CD4-positive, alpha-beta memory T cell (primary cell): ENCODE measurements at places on chromosomes 1 and 21.

GRCh38 chr1:29893046-29893723, 656.9 kb downstream of the PTPRU start:
- no peak for DNase-seq

GRCh38 chr1:239555350-239555749, 169.0 kb downstream of the CHRM3 start:
- no peak for DNase-seq

GRCh38 chr1:164562061-164562460, 3.1 kb downstream of the PBX1 start:
- no peak for DNase-seq

DNA sequence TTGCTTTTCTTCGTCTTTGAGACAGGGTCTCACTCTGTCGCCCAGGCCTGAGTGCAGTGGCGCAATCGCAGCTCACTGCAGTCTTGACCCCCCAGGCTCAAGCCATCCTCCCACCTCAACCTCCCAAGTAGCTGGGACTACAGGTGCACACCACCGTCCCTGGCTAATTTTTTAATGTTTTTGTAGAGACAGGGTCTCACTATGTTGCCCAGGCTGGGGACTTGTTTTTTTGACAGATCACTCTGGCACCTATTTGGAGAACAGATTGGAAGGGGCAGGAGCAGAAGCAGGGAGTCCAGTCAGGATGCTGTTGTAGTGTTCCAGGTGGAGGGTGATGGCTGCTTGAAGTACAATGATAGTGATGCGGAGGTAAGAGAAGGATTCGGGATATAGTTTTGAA, 12.7 kb upstream of the KDM4A start:
- no peak for DNase-seq

DNA sequence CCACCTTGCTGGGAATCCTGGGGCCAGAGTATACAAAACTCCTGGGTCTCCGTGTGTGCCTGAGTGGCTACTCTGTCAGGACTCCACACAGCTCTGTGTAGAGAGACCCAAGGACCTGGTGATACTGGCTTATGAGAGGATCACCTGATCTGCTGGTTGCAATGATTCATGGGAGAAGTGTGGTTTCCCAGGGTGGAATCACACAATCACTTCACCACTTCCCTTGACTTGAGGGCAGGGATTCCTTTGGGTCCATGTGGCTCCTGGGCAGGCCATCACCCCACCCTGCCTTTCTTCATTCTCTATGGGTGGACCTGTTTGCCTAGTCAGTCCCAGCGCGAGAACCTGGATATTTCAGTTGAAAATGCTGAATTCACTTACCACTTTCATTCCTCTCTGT, 13.3 kb downstream of the PRSS38 start:
- DNase-seq = no peak

GRCh38 chr1:155322953-155323728, 2.4 kb downstream of the RUSC1 start:
- peak; percentile 88 for DNase-seq

DNA sequence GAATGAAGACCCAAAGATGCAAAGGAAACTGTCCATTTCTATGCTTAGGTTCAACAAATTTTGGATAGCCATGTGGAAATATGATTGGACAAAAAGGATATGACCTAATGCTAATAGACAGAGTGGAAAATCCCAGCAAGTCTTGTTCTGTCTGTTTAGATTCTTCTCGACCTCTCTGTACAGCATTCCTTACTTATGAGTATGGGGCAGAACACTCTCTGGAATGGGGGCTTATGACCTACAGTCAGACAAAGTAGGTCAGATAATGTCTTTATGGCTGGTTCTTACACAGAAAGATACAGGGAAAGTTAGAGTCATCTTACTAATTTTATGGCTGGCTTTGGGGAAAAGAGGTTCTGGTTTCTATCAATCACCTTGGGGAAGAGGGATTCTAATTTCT, 2.8 kb downstream of the GCSAML start:
- no peak for DNase-seq

- DNase-seq = no peak
Observed at GRCh38 chr1:221030990-221031389, 151.7 kb downstream of the HLX start.

DNA sequence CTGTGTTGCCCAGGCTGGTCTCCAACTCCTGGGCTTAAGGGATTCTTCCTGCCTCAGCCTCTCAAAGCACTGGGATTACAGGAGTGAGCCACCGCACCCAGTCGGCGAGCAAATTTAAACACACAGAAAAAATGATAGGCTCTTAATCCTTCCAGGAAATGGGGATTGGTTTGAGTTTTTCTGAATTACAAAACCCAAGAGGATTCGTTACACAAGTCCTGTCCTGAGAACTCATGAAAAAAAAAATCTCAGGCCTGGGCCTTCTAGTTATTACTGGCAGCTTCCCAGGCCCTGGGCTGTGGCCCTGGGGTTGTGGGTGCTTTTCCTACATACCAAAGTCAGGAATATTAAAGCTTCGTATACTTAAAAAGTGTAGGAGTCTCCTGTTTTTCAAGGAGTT, 6.3 kb upstream of the IFNGR2 start:
- no peak for DNase-seq

DNA sequence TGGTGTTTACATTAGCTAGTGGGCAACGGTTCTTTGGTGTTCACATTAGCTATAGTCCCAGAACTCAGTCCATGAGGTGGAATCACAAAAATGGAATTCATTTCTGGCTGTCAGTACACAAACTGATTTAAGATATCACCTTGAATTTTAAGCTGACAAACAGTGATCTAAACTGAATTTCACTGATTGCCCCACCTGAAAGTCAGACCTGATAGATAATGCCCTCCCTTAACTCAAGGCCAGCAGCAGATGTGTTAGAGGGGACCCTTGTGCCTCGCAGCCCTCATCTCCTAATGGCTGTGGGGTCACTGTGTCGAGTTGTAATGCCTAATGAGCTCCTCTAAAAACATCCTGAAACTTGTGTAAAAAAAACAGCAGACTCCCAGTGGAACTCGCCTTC, 8.6 kb downstream of the ARF1 start:
- DNase-seq = no peak

DNA sequence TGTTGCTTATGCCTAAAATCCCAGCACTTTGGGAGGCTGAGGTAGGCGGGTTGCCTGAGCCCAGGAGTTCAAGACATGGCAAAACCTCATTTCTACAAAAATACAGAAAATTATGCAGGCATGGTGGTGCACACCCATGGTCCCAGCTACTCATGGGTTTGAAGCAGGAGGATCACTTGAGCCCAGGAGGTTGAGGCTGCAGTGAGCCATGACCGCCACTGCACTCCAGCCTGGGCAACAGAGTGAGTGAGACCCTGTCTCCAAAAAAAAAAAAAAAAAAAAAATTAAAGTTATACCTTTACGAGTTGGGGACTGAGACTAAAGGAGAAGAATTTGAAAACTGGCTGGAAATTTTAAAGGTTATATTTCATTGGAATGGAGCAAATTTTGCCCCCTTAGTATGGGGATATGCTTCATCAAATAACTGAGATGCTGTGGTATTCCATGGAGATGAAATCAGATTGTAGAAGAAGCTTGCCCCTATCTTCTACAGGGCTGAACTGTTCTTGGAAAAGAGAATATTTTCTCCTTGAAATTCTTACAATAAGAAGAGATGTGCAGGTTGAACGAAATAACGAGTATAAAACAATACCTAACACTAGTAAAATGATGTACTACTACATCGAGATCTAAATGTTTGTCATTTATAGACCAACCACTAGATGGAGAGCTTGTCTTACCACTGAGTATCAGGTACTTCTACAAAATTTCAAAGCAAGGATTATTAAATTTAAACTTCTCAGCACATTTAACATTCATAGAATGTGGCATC, 34.9 kb upstream of the SCYL3 start:
- peak; percentile 45 for DNase-seq

DNA sequence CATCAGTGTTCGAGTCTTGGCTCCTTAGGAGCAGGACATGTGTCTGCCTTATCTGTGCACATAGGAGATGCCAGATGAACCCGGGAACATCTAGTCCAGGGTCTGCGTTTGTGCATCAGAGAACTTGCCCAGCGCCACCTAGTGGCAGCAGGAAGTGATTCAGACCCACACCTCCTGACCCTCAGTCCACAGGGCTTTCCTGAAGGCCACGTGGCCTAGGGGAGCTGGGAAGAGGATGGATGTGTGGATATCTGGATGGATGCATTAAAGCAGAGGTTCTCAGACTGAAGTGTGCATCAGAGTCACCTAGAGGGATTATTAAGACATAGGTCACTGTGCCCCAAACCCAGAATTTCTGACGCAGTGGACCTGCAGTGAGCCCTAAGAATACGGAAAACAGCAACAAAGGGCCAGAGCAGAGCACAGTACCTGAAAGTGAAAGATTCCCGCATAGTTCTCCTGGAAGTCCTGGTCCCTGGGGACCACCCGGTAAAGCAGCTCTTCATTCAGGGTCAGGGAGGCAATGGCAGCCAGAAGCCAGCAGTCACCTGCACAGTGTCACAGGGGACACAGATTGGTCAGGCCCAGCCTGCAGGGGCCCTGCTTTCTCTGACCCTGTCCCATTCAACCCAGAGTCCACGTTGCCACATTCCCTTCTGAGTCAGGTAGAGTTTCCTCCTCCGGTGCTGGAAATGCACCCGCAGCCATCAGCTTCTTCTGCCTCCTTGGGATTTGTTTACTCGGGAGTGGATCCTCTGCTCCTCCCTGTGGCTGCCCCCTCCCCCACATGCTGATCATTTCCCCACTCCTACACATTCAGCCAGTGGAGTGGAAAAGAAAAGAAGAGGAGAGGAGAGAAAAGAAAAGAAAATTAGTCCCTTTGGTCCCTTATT, 37.0 kb downstream of the CAPN8 start:
- no peak for DNase-seq

DNA sequence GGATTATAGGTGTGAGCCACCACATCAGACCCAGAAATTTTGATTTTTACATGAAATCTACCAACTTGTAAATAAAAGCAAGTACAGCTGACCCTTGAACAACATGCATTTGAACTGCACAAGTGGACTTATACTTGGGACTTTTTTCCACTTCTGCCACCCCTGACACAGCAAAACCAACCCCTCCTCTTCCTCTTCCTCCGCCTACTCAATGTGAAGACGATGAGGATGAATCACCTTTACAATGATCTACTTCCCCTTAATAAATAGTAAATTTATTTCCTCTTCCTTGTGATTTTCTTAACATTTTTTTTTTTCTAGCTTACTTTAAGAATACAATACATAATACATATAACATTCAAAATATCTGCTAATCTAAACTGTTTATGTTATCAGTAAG, 17.5 kb upstream of the YRDC start:
- DNase-seq = no peak

- DNase-seq = no peak
Observed at GRCh38 chr1:38034871-38035270, 11.7 kb downstream of the POU3F1 start.

DNA sequence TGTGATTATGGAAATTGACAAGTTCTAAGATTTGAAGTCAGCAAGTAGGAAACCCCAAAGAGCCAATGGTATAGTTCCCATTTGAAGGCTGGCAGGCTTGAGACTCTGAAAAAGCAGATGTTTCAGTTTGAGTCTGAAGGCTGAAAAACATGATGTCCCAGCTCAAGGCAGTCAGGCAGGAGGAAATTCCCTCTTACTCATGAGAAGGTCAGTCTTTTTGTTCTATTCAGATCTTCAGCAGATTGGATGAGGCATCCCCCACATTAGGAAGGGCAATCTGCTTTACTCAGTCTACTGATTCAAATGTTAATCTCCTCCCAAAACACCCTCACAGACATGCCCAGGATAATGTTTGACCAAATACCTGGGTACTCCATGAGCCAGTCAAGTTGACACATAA, 372.5 kb upstream of the ST6GALNAC5 start:
- no peak for DNase-seq

DNA sequence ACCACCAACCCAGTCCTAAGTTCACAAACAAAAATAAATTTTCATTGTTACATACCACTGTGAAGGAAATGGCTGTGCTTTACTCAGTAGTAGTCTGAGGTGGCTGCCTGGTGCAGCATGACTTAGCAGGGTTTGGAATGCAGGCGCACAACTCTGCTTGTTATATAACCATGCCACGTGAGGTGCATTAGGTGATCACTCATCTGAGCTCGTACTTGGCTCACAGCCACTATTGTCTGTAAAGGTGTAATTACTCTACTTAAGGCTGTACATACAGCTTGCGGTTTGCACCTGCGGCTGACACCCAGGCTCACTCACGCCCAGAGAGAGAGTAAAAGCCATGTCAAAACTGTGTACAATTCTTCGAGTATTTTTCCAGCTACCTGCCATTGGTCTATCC, 599.4 kb downstream of the LTN1 start:
- no peak for DNase-seq

- DNase-seq = no peak
Observed at GRCh38 chr1:65250826-65251225, 58.5 kb upstream of the DNAJC6 start.

- no peak for DNase-seq
Observed at GRCh38 chr1:75708910-75709309, 15.6 kb upstream of the ACADM start.

GRCh38 chr1:110504226-110504625, 14.7 kb downstream of the KCNA10 start:
- DNase-seq = no peak

DNA sequence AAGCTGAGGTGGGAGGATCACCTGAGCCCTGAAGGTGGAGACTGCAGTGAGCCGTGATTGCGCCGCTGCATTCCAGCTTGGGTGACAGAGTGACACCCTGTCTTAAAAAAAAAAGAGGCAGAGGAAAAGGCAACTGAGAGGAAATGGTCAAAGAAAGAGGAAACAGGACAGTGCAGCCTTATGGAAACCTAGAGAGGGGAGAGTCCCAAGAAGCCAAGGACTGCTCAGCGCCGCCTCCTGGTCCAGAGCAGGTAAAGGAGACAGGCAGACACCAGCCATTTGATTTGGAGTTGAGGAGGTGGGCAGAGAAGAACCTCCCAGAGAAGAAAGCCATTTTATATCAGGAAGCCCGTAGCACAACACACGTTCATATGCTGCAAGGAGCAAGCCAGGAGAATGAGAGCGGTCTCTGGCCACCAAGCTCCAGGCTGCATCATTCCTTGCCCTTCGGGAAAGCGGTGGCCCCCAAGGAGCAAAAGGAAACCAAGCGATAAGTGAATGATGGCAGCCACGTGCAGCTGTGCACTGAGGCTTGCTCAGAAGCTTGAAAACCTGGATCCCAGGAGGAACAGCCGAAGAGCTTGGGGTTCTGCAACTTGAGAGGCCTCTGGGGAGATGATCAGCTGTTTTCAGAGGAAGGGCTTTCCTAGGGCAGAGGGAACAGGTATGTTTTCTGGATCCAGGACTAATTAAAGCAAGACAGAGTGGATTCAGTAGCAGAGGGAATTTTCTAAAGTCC, 33.7 kb downstream of the LRRC42 start:
- DNase-seq = no peak

DNA sequence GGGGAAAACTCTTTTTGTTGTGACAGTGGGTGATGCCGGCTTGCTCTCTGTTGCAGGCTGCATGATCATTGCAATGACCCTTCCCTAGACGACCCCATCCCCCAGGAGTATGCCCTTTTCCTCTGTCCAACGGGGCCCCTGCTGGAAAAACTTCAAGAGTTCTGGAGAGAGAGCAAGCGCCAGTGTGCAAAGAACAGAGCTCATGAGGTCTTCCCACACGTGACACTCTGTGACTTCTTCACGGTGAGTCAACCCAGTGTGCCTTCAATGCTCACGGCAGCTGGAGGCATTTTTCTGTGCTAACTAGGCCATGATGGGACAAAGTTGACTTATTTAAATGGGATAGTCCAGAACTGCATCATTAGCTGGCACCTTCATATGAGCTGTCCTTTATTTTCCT, 5.7 kb downstream of the UBASH3A start:
- DNase-seq = no peak
